ENCODE measurements at places on chromosomes 11 and 22.

DNA sequence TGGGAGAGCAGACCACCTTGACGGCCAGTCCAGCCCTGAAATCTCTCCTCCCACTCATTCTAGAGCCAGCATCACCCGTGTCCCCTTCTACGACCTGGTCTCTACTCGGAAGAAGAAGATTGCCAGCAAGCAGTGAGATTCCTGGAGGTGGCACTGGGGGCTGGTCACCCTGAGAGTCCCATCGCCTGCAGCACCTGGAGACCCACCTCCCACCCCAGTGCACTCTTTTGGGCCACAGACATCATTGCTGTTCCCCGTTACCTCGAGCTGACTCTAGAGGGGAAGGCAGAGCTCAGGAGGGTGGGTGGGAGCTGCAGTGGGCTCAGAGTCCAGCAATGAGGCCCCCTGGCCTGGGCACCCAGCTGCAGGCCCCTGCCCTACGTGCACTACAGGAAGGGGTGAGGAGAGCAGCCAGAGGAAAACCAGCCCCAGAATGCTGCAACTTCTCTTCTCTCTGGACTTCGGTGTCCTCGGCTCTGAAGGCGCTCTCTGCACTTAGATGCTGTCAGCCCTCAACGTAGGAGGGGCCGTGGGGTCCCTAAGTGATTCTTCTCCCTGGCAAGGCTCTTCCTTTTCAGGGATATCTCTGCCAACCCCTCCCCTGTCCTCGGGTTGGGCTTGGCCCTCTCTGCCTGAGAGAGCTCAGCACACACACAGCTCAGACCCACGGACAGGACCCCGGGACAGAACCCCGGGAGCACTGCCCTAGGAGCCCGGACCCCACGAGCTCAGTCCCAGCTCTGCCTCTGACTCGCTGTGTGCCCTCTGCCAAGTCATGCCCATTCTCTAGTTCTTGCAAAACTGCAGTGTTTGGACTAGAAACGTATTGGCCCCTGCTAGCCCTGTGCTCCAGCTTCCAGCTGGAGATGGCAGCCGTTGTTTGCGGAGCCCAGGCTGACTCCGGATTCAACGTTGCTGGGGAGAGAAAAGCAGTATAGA, 31.3 kb downstream of the CYTH4 start:
- no peak for DNase-seq

DNA sequence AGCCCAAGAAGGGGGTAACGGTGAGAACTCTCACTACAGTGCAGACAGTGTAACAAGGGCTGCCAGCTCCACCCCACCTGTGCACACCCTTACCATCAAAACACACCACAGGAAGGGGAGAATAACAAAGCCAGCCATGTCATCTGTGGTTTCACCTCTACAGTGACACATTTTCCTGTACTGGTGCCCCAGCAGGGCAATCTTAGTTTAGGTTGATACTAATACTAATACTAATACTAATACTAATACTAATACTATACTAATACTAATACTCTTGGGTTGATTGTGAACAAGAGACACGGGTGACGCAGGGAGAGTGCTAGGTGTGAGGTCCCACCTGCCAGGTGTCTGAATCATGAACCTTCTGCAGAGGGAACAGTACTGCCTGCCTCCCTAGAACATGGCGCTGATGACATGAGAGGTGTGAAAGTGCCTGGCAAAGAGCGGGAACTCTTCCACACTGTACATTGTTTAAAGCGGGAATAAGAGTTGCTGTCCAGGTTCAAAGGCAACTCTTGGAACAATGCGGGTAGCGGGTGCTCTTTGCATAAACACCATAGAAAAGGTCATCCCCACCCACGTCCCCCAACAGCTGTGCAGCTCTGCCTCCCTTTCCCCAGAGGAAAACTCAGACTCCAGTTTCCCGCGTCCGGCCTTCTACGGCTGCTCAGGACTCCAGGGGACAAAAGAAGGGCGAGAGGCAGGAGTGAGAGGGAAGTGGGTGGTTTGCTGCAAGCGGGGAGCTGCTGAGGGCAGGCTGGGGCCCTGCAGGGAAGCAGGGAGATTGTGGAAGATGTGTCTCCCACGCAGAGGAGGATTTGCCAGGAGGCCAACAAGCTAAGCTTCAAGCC, 25.0 kb upstream of the TMPRSS4 start:
- no peak for DNase-seq

DNA sequence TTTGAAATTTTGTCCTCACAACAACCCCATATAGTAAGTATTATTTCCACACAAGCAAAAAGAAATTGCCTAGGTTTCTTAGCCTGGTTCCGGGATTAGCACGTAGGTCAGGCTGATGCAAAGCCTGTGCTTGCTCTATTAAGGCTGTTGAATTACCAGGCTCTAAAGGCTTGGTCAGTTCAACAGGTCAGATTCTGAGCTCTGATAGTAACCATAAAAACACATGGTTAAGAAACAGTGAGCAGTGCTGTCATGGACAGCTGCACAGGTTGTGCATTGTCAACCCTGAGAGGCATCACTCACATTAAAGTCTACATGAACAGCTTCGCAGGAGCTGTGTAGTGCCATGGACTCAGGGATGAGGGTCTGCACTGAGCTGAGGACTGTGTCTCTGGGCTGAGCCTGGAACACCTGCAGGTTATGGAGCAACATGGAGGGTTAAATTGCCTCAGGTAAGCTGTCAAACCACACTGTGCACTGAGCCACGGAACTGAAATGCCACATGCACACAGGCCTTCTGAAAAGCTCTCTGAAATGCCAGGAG, 98.0 kb downstream of the PIWIL4 start:
- DNase-seq, result no peak

DNA sequence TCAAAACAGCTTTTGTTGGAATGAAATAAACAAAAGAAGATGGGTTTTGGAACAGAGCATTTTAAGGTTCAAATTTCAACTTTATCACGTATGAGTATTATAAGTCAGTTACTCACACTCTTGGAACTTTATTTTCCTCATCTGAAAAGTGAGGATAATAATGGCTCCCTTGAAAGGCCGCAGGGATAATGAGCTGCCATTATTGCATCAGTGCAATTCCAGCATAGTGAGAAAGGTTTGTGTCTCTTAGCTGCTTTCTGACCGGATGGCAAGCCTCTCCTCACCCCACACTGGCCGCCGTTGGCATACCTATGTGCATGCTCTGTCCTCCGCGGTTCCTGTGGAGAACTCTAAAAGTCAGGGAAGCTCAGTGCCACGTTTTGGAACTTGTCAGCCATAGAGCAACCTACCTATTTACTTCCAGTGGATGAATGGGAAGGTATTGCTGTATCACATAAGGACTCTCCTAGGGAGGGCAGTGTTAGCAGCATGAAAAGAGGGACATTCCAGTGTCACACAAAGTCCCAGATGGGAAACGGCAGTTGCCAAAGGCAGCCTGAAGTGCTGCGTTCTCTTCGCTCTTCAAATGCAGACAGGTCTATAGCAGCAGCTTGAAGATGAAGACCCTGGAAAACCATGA, 368.9 kb downstream of the NTM start:
- no peak for DNase-seq

DNA sequence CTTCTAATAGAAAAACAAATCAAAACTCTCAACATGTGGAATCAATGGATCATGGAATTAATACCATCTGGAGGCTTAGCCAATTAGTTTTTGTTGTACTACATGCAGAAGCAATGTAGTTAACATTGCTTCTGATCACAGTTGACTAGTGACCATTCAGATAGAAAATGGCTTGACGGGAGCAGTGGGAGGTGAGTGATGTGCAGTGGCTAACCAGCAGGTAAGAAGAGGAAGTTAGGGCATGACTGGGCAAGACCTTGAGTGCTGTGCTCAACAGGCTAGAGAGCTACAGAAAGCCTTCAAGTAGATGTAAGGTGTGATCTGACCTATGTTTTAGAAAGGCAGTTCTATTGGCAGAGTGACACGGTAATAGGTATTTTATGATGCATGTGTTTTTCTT, 60.7 kb upstream of the ALKBH3 start:
- DNase-seq, result no peak

- no peak for DNase-seq
Measured at GRCh38 chr11:64400102-64400501, 41.1 kb downstream of the RPS6KA4 start.
